OCI-LY7 (cell line): ENCODE measurements at places on chromosomes 5 and 9. TPM values are rescaled to one million over a fixed set of nuclear protein-coding genes. Genes with fewer than 3 reads are reported as not detected.
A peak's percentile ranks its signal among the peaks of the same experiment; 100 is the strongest.

GRCh38 chr5:126446498-126447224 lies 23.5 kb downstream of the GRAMD2B start:
- no peak for DNase-seq

- no peak for DNase-seq
These were observed 1021.9 kb downstream of the CDH12 start for GRCh38 chr5:21831145-21831787.

The FGF1 gene
- not detected in 2 replicates for total RNA-seq

GRCh38 chr5:179171251-179171815 lies 111.2 kb downstream of the ZNF354C start:
- DNase-seq, result no peak

GRCh38 chr9:5622016-5622415 lies 6.9 kb upstream of the RIC1 start:
- DNase-seq, result no peak

The NDUFS4 gene
- total RNA-seq, result 35.1 and 38.1 TPM in 2 replicates

The PCDHGC4 gene
- total RNA-seq, result 6.4 and 7.0 TPM in 2 replicates

- DNase-seq, result no peak
These were observed 74.1 kb upstream of the SAP30L start for GRCh38 chr5:154371687-154372086.

GRCh38 chr5:69308046-69308553 lies 24.5 kb downstream of the CCDC125 start:
- no peak for DNase-seq

GRCh38 chr9:137138722-137139467 lies at the start of gene GRIN1:
TSS of gene GRIN1 (plus strand) at chr9:137139154. CDS start at chr9:137139487, 333 bp downstream.
- DNase-seq, result no peak

DNA sequence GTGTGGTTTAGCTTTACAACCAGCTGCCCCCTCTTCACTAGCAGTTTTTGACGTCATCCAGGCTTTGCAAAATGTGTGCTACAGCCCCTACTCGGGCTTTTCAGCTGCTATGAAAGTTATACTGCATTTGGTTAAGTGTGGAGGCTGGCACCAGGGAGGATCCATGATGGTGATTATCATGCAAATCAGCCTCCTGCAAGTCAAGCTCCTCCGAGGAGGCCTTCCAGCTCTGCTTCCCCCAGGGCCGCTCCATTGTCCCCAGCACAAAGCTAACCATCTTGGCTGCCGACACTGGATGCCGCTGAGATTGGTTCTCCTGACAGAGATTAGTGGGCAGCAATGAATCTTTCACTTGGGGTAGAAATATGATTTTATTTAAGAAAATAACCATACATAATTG lies 159.6 kb downstream of the NR2F1-AS1 start:
- DNase-seq, result no peak

DNA sequence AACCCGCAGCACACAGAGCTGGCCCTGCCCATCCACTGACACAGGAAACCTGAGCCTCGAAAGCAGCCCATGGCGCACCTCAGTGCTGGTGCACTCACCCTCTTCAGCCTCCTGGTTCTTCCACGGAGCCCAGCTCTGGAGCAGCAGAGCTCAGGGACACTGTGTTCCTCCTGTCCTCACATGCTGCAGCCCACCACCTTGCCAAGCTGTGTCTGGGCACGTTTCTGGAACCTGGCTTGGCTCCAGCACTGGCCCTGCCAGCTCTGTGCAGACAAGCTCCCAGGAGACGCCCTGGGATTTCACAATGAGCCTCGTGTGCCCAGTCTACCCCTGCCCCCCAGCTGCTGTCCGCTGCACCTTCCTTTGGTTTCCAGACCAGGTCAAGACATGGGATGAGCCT lies 119.5 kb downstream of the SYK start:
- no peak for DNase-seq

The HTR4 gene
- total RNA-seq, result not detected in 2 replicates

GRCh38 chr5:135505973-135506372 lies 29.8 kb downstream of the NEUROG1 start:
- DNase-seq, result no peak

- no peak for DNase-seq
These were observed 10.5 kb downstream of the MSX2 start for GRCh38 chr5:174734571-174735497.

- DNase-seq, result no peak
These were observed 6.3 kb downstream of the TTC16 start for GRCh38 chr9:127722055-127722745.

The MEF2C gene
- total RNA-seq, result 57.6 and 58.7 TPM in 2 replicates

DNA sequence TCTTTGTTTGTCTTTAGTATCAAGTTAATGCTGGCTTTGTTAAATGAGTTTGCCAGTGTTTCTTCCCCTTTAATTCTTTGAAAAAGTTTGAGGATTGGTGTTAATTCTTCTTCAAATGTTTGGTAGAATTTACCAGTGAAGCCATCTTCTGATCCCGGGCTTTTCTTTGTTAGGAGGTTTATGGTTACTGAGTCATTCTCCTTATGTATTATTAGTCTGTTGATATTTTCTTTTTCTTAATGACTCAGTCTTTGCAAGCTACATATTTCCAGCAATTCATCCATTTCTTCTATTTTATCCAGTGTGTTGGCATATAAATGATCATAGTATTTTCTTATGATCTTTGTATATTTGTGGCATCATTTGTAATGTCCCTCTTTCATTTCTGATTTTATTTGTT lies 74.5 kb upstream of the SPINK5 start:
- DNase-seq, result no peak

The C6 gene
- not detected in 2 replicates for total RNA-seq

- peak; percentile 66 for DNase-seq
These were observed 132.0 kb upstream of the GRHPR start for GRCh38 chr9:37290366-37290939.
